ENCODE measurements at places on chromosomes 2 and 18. TPM values are rescaled to one million over a fixed set of nuclear protein-coding genes. Genes with fewer than 3 reads are reported as not detected.

DNA sequence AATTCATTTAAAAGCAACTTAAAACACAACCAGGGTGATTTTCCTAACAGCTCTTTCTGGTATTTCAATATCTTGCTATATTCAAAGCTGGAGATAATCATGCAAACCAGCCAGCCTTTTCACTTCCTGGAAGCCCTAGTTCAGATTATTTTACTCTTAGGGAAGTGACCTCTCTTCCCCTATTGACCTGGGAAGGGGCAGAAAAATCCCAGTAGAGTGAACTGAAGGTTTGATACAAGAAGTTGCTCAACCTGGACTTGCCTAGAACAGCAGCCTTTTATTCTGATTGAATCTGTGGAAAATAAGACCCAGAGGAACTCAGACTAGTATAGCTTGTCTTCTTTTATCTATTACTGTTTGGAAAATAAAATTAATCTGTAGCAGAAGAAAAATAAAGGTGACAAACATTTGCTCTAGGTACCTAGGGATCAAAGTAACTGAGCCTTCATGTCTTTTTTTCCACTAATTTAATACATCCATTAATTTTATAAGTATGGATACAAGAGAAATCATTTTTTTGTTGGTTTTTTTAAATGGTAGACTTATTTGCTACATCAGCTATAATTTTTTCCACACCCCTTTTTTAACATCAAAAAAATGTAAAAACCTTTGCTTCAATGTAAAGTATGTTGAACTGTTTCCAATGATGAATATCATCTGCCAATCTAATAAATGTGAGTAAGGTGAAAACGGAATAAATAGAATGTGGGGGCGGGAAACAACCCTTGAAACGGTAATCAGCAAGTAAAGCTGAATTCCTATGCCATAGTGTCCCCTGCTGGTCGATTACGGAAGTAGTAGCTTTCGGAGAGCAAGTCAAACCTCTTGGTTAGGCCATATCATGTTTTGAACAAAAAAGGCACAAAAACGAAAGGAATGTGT lies 629.9 kb downstream of the NRXN1 start:
- no peaks in the 10 kb centered on the region for H3K27me3 ChIP-seq
- H3K4me3 ChIP-seq, result no peak overlapping the region
- no peaks in the 10 kb centered on the region for H3K36me3 ChIP-seq
- no peak for DNase-seq
- no peak overlapping the region for H3K27ac ChIP-seq
- H3K4me1 ChIP-seq, result no peaks in the 10 kb centered on the region

- H3K27me3 ChIP-seq, result no peaks in the 10 kb centered on the region
- DNase-seq, result no peak
- H3K27ac ChIP-seq, result no peak overlapping the region
- H3K4me1 ChIP-seq, result no peaks in the 10 kb centered on the region
- no peaks in the 10 kb centered on the region for H3K36me3 ChIP-seq
- no peak overlapping the region for H3K4me3 ChIP-seq
Observed at GRCh38 chr2:142769761-142770160, 107.7 kb upstream of the KYNU start.

GRCh38 chr2:178770518-178770917 lies 36.7 kb downstream of the TTN start:
- no peaks in the 10 kb centered on the region for H3K4me1 ChIP-seq
- H3K4me3 ChIP-seq, result no peak overlapping the region
- no peaks in the 10 kb centered on the region for H3K27me3 ChIP-seq
- H3K27ac ChIP-seq, result no peak overlapping the region

DNA sequence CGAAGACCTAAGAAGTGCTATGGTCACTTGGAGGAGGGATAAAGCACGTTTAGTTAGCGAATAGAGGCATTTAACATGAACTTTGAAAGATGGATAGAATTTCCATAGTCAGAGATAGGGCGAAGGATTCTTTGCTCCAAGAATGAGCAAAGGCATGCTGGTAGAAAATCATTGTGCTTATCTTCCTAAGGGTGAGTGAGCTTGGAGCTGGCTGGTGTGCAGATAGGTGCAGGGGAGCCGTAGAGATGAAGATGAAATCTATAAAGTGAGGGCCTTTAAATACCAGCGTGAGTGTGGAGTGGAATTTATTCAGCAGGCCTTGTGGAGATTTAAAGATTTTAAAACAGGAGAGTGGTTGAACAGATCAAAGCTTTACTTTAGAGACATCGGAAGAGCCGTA lies 1.6 kb downstream of the HRH4 start:
- H3K36me3 ChIP-seq, result no peaks in the 10 kb centered on the region
- H3K4me3 ChIP-seq, result no peak overlapping the region
- no peaks in the 10 kb centered on the region for H3K4me1 ChIP-seq
- H3K27ac ChIP-seq, result no peak overlapping the region
- DNase-seq, result no peak

- H3K27me3 ChIP-seq, result no peaks in the 10 kb centered on the region
- no peaks in the 10 kb centered on the region for H3K4me1 ChIP-seq
- no peak for DNase-seq
- H3K4me3 ChIP-seq, result no peak overlapping the region
- no peaks in the 10 kb centered on the region for H3K36me3 ChIP-seq
- no peak overlapping the region for H3K27ac ChIP-seq
Observed at GRCh38 chr18:7413906-7414305, 153.2 kb upstream of the PTPRM start.

DNA sequence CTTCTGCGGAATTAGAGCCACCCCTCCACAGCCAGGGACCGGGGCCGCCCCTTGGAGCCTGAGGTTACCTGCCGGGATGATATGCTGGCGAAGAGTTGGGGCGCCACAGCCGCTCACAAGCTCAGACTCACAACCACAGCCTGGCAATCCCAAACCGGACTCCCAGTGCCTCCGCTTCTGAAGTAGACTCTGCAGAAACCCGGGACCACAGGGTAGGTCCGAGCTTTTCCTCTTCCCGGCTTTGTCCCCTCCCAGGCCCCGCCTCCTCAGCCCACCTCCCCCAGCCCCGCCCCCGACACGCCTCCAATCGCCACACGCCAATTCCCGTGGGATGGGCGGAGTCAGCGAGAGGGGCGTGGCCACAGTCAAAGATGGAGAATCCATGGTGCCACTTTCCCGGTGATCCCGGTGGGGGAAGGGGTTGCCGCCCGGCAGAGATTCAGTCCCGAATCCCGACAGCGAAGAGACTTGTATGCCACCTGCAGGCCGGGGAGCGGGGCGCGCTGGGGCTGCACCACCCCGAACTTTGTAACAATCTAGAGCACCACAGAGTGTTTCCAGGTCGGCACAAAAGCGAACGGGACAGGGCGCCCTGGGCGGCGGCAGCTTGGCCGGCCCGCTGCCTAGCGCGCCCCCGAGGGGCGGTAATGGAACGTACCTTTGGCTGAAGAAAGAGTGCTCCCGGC lies at the start of gene IDH1:
Gene IDH1 (minus strand): TSS at position 201 of the 686 bp plus-strand sequence. CDS start 3,520 bp downstream, outside the sequence.
- no peaks in the 10 kb centered on the region for H3K4me1 ChIP-seq
- H3K36me3 ChIP-seq, result no peaks in the 10 kb centered on the region

DNA sequence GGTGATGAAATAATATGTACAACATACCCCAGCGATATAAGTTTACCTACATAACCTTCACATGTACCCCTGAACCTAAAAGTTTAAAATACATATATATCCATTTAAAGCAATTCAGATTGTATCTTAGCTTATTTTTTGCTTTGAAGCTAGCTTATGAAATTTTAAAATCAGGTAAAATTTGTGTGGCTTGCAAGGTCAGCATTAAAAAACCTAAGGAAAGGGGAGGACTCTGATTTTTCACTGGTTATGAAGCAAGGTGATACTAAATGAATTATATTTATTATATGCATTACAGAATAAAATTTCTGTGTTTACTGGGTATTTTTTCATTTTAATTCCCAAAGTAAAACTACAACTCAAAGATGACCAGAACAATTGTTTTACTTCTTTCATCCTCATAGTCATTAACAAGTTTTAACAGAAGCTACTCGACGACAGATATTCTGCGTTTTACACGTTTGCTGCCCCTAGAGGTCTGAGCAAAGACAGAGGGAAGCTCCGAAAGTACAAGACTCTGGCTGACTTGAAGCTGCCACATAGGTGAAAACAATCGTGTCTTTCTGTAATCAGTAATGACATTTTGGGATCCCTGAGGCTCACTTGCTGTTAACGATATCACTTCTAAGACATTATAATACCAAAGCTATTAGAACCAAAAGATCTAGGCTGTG lies 17.1 kb downstream of the PKP4 start:
- no peak for DNase-seq
- H3K36me3 ChIP-seq, result no peaks in the 10 kb centered on the region
- H3K27ac ChIP-seq, result no peak overlapping the region
- H3K4me3 ChIP-seq, result no peak overlapping the region
- H3K27me3 ChIP-seq, result no peaks in the 10 kb centered on the region

- H3K4me3 ChIP-seq, result no peak overlapping the region
- H3K4me1 ChIP-seq, result no peaks in the 10 kb centered on the region
- no peak overlapping the region for H3K27ac ChIP-seq
Observed at GRCh38 chr2:205390866-205391265, 291.4 kb upstream of the NRP2 start.

GRCh38 chr2:168757223-168757622 lies 45.2 kb upstream of the NOSTRIN start:
- peaks cover 5% of the 10 kb centered on the region for H3K4me1 ChIP-seq
- no peak for DNase-seq
- H3K4me3 ChIP-seq, result no peak overlapping the region

- H3K27me3 ChIP-seq, result peaks cover 16% of the 10 kb centered on the region
- peaks cover 31% of the 10 kb centered on the region for H3K4me1 ChIP-seq
- H3K27ac ChIP-seq, result no peak overlapping the region
- no peak for DNase-seq
Observed at GRCh38 chr18:3451989-3452749, 2.2 kb downstream of the TGIF1 start.

- no peak overlapping the region for H3K27ac ChIP-seq
- H3K27me3 ChIP-seq, result no peaks in the 10 kb centered on the region
- H3K4me3 ChIP-seq, result no peak overlapping the region
- H3K4me1 ChIP-seq, result no peaks in the 10 kb centered on the region
Observed at GRCh38 chr2:183264890-183265535, 140.8 kb downstream of the NUP35 start.

GRCh38 chr2:195356026-195356425 lies 301.0 kb upstream of the SLC39A10 start:
- no peak overlapping the region for H3K27ac ChIP-seq
- H3K4me3 ChIP-seq, result no peak overlapping the region
- no peak for DNase-seq
- H3K36me3 ChIP-seq, result no peaks in the 10 kb centered on the region

GRCh38 chr18:34929336-34929780 lies 111.9 kb upstream of the MAPRE2 start:
- H3K27me3 ChIP-seq, result no peaks in the 10 kb centered on the region
- H3K36me3 ChIP-seq, result no peaks in the 10 kb centered on the region
- no peak overlapping the region for H3K27ac ChIP-seq
- H3K4me1 ChIP-seq, result no peaks in the 10 kb centered on the region

- DNase-seq, result no peak
- H3K4me3 ChIP-seq, result peak overlapping the region; percentile 99
- no peaks in the 10 kb centered on the region for H3K36me3 ChIP-seq
- no peaks in the 10 kb centered on the region for H3K27me3 ChIP-seq
Observed at GRCh38 chr2:84906108-84906899, 848 bp downstream of the TMSB10 start.

- no peak overlapping the region for H3K27ac ChIP-seq
- DNase-seq, result no peak
- H3K27me3 ChIP-seq, result peaks cover 2% of the 10 kb centered on the region
- H3K4me3 ChIP-seq, result no peak overlapping the region
- H3K36me3 ChIP-seq, result no peaks in the 10 kb centered on the region
- no peaks in the 10 kb centered on the region for H3K4me1 ChIP-seq
Observed at GRCh38 chr2:41990688-41991087, 57.1 kb upstream of the PKDCC start.

DNA sequence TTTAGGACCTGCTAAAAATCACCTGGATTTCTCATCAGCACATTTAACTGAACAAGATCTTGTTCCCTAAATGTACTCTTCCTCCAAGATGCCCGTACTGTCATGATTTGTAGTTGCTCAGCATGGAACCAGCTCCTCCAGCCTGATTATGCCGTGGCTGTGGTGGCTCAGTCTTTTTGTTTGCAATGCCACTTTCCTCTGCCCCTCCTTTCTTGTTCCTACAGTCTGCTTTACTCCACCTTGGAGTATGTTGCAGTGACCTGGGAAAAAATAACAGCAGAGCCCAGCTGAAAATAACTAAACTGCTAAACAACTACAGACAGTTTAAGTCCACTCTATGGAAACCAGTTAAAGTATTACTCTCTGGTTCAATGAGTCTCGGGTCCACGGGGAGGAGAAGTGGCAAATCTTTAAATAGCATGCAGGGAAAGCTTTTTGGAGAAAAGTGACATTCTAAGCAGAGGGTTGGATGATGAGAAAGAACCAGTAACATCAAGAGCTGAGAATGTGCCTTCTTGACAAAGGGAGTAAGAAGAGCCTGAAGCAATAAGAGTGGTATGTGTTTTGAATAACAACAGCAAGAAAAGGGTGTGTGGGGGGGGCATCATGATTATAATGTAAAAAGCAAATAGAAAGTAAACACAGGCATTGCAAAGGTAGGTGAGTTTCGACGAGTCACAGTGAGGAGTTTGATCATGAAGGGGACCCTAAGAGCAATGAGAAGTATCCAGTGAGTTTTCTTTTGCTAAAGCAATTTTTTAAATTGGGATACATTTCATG lies 225.7 kb downstream of the TMX3 start:
- no peaks in the 10 kb centered on the region for H3K36me3 ChIP-seq
- no peaks in the 10 kb centered on the region for H3K4me1 ChIP-seq
- DNase-seq, result no peak
- no peak overlapping the region for H3K4me3 ChIP-seq
- H3K27ac ChIP-seq, result no peak overlapping the region

- DNase-seq, result no peak
- no peak overlapping the region for H3K27ac ChIP-seq
- H3K4me1 ChIP-seq, result no peaks in the 10 kb centered on the region
- H3K27me3 ChIP-seq, result no peaks in the 10 kb centered on the region
Observed at GRCh38 chr2:237261327-237261726, 152.6 kb downstream of the COL6A3 start.

- H3K36me3 ChIP-seq, result no peaks in the 10 kb centered on the region
- no peak overlapping the region for H3K4me3 ChIP-seq
- no peak overlapping the region for H3K27ac ChIP-seq
- H3K4me1 ChIP-seq, result no peaks in the 10 kb centered on the region
- no peaks in the 10 kb centered on the region for H3K27me3 ChIP-seq
- DNase-seq, result no peak
Observed at GRCh38 chr18:54296062-54296461, 26.7 kb downstream of the POLI start.

- H3K27me3 ChIP-seq, result no peaks in the 10 kb centered on the region
- no peaks in the 10 kb centered on the region for H3K36me3 ChIP-seq
- no peaks in the 10 kb centered on the region for H3K4me1 ChIP-seq
- no peak for DNase-seq
- no peak overlapping the region for H3K4me3 ChIP-seq
Observed at GRCh38 chr18:38301621-38302020, 736.0 kb upstream of the CELF4 start.

The IRS1 gene
- total RNA-seq, result 1.7 TPM

The ABCG5 gene
- not detected for total RNA-seq

The UGT1A5 gene
- total RNA-seq, result not detected

The SLC5A7 gene
- total RNA-seq, result not detected

The TCF23 gene
- total RNA-seq, result not detected

The KCNJ3 gene
- total RNA-seq, result not detected

The CFC1B gene
- total RNA-seq, result not detected

The CYTIP gene
- total RNA-seq, result 64.9 TPM

The FMNL2 gene
- total RNA-seq, result 0.64 TPM
